ENCODE measurements at places on chromosomes 5 and 9.

- no peak for DNase-seq
Observed at GRCh38 chr5:135543485-135544304, 7.9 kb upstream of the NEUROG1 start.

- peak; percentile 9 for DNase-seq
Observed at GRCh38 chr5:84564321-84565075, 179.8 kb upstream of the EDIL3 start.

DNA sequence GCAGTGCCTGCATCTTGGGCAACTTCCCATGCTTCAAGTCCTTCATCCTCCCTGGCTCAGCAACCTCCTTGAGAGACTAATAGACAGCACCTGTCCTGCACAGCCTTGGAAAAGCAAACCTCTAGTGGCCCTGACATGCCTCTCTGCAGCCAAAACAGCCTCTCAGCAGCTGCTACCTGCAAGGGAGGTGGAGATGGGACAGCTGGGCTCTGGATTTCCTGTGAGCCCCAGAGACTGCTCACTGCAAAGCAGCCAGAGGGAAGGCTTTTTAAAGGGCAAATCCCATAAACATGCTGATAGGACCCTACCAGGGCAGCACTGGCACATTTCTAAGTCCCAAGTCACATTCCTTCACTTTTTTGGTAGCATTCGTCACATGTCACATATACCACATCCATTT, 31.5 kb upstream of the MYORG start:
- DNase-seq, result no peak

DNA sequence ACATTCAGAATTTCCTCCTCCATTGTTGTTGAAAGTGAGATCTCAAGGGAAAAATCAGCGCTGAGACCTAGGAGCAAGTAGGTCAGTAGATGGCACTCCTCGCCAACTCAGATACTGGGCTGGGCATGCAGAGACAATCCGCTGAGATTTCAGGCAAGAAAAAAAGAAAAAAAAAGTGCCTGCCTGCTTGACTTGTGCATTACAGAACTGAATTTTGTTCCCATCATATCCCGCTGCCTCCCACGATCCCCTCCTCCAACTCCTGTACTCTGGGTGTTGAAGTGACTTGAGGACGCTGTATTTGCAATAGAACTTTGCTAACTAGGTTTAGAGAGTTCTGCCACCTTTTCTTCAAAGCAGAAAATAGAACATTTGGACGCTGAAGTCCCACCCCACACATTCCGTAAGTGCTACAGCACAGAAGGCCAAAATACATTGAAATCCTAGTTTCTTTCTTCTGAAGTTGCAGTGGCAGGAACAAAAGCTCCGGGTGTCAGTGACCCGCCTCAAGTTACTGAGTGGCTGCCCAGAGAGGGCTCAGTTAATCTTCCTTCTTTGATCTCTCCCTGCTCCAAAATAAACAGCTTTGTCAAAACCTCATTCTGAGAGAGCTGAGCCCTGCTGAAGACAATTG, 265.8 kb downstream of the MLLT3 start:
- peak; percentile 68 for DNase-seq

DNA sequence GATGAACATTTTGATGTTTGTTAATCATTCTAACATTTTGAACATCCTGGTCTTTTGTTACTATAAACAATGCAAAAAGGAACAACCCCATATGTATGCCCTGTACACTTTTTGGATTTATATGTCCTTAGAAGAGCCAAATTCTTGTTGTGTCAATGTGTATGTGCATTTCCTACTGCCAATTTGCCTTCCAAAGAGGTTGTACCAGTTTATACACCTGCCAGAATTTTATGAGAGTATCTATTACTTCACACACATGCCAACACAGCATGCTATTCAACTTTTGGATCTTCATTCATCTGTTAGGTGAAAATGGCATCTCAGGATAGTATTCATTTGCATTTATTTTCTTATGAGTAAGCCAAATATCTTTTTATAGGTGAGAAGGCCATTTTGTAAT, 162.0 kb upstream of the SEMA6A start:
- no peak for DNase-seq

GRCh38 chr9:132461281-132461896, 51.4 kb downstream of the CFAP77 start:
- no peak for DNase-seq

GRCh38 chr9:137096785-137097546, 10.2 kb downstream of the MAN1B1 start:
- DNase-seq, result no peak

GRCh38 chr9:112887381-112887780, 3.3 kb downstream of the SLC46A2 start:
- no peak for DNase-seq

DNA sequence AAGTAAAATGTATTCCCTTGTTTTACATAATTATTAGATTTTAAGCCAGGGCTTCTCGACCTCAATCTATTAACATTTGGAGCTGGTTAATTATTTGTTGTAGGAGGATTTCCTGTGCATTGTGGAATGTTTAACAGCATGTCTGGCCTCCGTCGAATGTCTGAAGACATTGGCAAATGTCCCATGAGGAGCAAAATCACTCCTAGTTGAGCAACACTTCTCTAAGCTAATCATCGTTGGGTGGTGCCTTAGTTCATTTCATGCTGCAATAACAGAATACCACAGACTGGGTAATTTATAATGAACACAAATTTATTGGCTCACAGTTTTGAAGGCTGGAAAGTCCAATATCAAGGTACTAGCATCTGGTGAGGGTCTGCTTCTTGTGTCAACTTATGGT, 13.4 kb upstream of the VPS13A start:
- no peak for DNase-seq

DNA sequence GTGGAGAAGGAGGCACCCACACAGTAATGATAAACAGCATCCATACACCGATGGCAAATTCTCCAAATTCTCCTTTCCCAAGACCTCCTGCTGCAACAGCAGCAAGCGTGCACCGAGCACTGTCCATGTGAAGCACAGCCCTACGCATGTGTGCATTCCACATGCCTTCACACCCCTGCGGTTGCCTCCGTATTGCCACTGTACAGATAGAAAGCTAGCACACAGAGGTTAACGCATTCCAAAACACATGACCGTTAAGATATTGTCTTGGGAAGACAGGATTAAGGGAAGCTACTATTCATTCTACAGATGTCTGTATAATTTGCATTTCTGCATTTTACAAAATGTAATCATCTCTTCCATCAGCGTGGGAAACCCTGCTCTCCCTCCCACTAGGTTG, 6.6 kb downstream of the FLT4 start:
- no peak for DNase-seq

- no peak for DNase-seq
Observed at GRCh38 chr5:149902177-149902576, 42.4 kb downstream of the PDE6A start.

DNA sequence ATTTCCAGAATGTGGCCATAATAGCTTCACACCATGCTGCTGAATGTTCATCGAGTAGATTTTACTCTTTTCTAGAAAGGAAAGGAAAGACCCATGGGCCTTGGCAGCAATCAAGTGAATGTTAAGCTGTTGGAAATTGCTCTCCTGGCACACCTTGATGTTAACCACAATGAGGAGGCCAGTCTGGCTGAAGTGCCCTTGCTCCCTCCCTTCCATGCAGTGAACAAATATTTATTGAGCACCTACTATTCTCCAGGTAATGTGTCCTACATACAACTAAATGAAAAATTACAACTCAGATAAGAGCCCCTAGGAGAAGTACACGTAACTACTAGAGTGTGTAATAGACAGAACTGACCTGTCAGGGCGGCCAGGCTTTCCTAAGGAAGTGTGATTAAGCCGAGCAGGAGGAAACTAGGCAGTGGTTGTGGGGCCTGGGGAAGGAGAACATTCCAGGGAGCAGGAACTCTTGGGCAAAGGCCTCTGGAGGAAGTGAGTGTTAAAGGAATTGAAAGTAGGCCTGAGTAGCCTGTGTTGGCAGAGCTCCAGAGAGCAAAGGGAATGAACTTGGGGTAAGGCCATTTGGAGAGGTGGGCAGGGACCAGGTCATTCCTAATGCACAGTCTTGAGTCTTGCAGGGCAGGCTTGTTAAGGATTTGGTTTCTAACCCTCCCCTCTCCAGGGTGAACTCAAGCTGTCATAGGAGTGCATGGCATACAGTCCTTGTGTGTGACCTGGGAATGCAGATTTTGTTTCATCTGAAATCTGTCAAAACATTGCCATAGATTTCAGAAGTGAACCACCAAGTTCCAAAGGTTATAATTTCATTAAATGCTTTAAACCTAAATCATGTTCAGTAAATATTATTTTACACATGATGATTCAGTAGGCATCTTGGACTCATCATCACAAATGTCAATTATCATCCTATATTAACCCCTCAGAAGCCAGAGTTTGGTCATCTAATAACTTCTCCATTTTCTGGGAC, 9.0 kb upstream of the ZSWIM6 start:
- DNase-seq, result peak; percentile 17

GRCh38 chr5:138226910-138227309, 13.8 kb upstream of the CDC23 start:
- DNase-seq, result no peak

DNA sequence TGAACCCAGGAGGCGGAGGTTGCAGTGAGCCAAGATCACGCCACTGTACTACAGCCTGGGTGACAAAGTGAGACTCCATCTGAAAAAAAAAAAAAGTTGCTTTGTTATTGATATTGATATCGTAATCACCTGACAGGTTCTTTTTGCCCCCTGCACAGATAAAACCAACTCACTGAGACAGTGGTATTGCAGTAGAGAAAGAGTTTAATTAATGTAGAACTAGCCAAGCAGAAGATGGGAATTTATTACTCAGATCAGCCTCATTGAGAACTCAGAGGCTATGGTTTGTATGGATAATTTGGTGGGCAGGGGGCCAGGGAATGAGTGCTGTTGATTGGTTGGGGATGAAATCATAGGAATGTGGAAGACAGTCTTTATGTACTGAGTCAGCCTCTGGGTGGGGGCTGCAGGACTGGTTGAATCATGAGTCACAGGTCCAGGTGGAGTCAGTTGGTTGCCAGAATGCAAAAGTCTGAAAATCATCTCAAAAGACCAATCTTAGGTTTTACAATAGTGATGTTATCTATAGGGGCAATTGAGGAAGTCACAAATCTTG, 35.8 kb upstream of the MEGF10 start:
- DNase-seq, result no peak

DNA sequence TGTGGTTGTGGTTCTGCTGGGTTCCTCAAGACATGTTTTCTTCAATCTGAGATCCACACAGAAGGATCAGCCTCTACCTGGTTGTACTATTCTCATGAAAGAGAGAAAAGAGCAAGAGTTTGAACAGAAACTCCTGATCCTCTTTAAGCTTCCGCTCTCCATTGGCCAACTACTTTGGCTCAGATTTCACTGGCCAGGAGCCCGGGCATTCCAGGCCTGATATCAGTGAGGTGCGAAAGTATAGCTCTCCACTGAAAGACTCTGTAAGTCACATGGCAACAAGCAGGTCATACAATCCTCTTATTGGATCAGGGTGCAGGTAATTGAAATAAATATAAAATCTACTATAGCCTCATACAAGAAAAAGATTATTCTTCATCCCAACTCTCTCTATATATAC, 920.5 kb downstream of the TLE4 start:
- DNase-seq, result peak; percentile 11

DNA sequence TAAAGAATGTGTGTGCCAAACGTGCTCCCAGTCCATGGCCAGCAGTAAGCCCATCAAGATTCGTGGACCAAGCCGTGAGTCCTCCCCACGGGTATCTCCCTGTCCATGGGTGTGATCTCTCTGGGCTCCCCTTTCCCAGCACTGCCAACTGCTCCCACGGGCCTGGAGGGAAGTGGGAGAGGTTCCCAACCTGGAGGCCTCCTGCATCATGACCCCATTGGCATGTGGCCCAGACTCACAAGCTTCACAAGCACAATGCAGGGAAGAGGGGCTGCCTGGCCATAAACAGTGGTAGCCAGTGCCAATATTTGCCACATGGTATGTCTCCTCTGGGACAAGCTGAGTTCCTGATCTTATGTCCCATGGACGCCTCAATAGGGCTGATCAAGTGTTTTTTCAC, 59.1 kb downstream of the ABLIM3 start:
- no peak for DNase-seq

DNA sequence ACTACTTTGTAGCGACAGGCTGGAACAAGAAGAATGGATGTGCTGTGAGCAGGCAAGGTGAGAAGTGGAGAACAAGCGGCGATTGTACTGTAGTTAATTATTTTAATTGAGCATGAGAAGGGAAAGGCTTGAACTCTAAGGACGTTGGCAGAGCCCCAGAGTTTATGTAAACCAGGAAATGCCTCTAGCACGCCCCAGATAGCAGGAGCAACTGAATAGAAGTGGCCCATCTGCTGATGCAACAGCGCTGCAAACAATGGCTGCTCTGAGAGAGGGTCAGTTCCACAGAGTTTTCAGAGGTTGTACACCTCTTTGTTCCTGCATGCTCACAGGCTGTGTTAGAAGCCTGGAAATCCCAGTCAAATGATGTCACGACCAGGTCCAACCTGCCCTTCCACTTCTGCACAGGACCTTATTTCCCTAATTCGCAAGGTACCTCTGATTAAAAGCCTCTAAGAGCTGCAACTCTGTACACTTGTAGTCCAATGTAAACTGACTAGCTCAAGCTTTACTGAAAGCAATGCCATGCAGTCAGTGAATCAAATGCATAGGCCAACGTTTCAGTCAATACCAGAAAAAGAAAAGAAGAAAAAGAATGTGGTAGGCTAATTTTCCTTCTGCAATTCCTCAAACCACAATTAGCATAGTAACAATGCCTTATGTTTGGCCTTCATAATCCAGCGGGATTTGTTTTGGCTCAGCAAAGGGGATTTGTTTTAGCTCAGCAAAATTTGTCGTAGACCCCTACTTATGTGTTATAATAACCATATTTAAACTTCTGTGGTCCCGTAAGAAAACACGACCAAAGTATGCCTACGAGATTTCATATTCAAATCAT, 119.6 kb upstream of the RETREG1 start:
- DNase-seq, result peak; percentile 82

DNA sequence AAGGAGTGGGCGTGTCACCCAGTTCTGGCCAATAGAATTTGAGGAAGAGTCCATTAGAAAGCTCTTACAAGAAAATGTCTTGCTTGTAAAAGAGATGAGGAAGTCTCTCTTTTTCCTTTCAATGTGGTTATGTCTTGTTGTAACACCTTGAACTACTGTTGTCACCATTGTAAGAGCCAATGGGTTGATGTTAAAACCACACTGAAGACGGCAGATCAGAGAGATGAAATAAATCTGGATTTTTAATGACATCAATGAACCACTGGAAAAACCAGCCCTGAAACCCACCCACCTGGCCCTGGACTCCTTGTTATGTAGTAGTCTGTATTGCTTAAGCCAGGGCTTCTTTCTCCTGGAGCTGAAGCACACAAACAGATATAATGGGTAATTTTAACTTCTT, 83.8 kb upstream of the ERCC6L2 start:
- DNase-seq, result no peak

- DNase-seq, result peak; percentile 58
Observed at GRCh38 chr5:167587772-167588437, 703.5 kb upstream of the WWC1 start.

Measured in H4 (cell line).